ENCODE measurements at places on chromosomes 4 and X. TPM values are rescaled to one million over a fixed set of nuclear protein-coding genes. Genes with fewer than 3 reads are reported as not detected.

DNA sequence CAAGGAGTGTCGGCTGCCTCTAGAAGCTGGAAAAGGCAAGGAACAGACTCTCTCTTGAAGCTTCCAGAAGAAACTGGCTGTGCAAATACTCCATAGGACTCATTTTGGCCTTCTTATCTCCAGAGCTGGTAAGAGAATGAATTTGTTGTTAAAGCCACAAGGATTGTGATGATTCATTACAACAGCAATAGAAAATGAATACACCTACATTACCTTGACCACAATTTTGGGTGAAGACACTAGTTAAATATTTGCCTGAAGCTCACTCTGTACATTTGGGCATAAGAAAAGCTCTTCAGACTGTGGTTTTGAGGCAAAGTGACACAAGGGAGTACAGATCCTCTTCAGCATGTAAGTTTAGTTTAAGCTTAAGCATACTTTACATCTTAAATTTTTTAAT lies 134.5 kb upstream of the TLL1 start:
- DNase-seq = no peak

Gene MAGEA1
- not detected for polyA plus RNA-seq

DNA sequence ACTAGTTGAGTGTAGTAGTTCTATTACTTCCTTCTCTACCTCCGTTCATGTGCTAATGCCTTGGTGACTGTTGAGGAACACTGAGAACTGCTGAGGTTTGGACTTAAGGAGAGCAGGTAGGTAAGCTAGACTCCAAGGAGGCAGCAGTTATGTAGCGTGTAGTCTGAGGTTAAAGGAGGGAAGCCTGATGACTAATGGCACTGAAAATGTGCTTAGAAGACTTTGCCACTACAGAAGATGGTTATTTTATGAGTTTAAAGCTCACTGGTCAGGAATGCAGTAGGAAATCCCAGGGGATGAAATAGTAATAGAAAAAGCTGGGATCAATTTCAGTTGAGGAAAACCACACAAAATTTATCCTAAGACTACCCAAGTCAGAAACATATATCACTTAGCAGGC lies 1077.3 kb downstream of the RAPGEF2 start:
- no peak for DNase-seq

Gene DCLK2
- 213 TPM for polyA plus RNA-seq

DNA sequence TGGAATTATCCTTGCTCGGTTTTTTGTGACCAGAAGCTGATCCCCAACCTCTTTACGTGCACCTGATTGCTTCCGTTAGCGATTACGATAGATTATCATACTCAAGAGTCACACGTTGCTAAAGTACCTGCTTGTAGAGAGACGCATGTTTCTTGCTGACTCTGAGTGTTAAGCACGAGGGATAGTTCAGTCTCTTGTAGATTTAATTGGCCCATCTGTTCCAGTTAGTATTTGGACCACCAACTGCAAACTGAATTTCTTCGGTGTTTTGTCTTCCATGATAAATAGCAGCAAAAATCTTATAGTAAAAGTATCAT lies 516 bp upstream of the COX18 start:
- DNase-seq = no peak

DNA sequence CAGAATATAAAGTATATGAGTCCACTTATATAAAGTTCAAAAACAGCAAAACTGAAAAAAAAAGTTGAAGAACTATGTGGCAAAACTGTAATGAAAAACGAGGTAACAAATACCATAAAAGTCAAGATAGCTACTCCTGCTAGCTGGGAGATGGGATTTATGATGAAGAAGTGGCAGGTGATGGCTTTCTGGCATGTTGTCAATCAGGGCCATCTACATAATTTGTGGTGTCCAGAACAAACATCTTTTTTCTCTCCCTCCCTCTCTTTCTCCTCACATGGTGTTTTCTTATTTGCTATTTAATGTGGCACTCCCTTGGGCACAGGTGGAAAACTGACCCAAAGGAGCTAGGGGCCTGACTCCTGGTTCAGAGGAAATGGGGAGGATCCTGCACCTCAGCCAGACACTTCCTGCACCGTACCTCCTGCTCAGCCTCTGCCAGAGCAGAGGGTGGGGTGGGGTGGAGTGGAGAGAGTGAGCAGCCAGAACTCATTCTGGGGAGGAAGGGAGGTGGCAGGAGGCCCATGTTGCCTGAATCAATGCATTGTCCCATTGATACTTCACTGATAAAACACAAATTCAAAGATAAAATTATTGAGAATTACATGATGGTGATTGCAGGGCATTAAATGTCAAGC lies 5.3 kb upstream of the SAP30 start:
- no peak for DNase-seq

Gene NONO
- 354 TPM for polyA plus RNA-seq

DNA sequence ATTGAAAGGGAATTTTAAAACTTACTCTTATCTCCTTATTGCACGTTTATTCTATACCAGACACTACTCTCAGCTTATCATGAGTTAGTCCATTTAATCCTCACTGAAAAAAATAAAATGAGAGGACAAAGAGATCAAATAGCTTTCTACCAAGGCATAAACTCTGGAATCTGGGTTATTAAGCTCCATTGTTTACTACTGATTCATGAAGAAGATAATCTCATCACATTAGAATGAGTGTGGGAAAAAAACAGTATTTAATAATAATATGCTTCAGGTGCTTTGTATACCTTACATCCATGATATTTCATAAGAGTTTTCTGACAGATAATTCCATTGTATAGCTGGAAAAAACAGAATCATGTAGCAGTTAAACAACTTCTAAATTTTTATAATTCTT lies 1092.6 kb downstream of the TECRL start:
- DNase-seq = no peak

DNA sequence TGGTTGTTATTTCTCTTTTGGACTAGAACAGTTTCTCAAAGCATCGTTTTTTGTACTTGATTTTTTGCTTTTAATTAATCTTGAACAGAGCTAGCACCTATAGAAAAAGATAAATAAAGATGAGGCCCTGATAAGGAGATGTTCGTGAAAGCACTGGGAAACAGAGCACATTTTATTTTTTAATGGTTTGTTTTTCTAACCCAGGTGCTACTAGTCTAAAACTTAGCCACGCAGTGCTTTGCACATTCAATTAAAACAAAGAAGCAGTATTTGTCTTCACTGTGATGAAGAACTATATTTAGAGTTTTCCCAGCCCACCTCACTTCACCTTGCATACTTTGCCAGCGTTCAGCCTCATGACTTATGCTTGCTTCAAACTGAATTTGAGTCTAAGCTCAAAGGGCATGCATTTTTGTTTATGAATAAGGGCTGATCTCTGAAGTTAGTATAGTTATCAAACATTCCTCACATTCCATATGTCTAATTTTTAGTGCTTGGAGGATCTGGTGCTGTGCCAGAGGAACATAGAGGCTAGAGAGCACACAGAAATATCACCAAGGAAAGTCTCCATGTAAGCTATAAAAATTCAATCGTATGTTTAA lies 76.7 kb downstream of the WWC2 start:
- no peak for DNase-seq

GRCh38 chr4:179755322-179755721 lies 2313.1 kb upstream of the AGA start:
- DNase-seq = peak; percentile 8

Gene C4orf50
- 2.6 TPM for polyA plus RNA-seq

GRCh38 chrX:111410590-111411078 lies 1.4 kb downstream of the DCX start:
- no peak for DNase-seq

DNA sequence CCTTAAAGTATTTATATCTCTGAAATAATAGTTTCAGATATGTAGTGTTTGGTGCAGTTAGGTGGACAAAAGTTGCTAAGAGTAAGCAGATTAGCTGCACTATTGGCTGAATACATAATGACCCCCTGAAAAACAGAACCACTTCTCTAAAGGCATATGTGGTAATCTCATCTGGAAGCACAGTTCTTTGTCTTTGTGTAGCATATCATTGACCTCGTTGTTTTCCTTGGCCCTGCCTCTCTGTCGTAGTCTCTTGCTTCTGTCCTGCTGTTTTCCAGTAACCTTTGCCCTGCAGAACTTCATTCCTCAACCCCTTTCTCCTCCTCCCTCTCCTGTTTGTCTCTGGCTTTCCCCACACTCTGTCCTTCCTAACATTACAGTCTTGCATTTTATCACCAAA lies 41.4 kb downstream of the JADE3 start:
- DNase-seq = no peak

DNA sequence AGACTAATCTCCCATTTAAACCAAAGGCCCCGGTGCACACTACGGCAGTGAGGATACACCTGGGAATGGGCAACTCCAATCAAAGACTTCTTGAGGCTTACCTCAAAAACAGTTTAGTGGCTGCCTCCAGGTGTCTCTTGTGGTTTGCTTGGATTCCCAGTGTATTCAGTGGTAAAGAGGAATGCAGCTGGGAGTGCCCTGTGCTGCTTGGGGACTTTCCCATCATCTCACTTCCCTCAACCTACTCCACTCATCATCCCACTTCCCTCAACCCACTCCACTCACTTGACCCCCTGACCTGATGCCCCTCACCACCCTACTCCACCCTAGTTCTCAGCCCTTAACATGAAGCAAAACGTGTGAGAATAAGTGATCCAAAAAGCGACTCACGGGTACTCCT lies 177.3 kb upstream of the ETNPPL start:
- no peak for DNase-seq

Gene SLC6A14
- not detected for polyA plus RNA-seq

Gene OTC
- polyA plus RNA-seq = 0.21 TPM

DNA sequence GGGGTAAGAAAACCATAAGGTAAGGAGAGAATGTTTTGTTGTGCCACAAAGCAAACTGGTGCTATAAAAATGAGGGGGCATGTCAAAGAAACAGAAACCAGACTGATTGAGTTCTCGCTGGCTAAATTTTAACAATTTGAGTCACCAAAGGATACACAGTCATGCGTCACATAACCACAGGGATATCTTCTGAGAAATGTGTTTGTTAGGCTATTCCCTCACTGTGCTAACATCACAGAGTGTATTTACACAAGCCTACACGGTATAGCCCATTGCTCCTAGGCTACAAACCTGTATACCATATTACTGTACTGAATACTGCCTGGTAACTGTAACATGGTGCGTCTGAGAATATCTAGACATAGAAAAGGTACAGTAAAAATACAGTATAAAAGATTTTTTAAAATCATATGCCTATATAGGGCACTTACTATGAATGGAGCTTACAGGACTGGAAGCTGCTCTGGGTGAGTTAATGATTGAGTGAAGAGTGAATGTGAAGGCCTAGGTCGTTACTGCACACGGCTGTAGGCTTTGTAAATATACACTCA lies 50.1 kb downstream of the FBXW7 start:
- no peak for DNase-seq

Gene FDCSP
- polyA plus RNA-seq = not detected

- DNase-seq = no peak
Observed at GRCh38 chrX:11541510-11541909, 124.2 kb downstream of the ARHGAP6 start.

Gene SMR3B
- not detected for polyA plus RNA-seq

- DNase-seq = peak; percentile 34
Observed at GRCh38 chr4:142402156-142402555, 443.9 kb downstream of the INPP4B start.

- DNase-seq = no peak
Observed at GRCh38 chrX:131837325-131837724, 185.8 kb upstream of the STK26 start.

Gene MYOZ2
- 0.32 TPM for polyA plus RNA-seq

DNA sequence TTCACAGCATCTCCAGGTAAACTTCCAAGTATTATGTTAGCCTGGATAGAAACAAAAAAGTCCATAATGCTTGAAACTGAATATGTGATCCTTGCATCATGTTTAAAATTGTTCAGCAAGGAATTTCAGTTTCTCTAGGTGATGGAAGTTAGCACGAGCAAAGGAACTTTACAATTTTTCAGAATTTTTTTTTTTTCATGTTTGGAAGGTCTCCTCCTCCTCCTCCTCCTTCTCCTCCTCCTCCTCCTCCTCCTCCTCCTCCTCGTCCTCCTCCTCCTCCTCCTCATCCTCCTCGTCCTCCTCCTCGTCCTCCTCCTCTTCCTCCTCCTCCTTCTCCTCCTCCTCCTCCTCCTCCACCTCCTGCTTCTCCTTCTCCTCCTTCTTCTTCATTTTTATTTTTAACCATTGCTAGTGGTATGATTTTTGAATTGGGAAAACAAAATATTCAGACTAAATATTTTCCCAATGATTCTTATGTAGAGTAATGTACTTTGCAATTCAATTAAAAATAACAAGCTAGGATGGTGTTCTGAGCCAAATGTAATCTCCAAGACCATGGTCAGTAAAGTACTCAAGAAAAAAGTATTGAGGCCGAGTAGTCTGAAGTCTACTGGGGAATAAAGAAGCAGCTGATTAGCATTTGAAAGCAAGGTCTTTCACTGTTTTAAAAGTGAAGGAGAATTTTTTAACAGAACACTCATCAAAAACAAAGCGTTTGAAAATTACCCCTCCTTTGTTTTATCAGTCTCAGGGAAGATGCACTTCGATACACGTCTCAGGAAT lies 420.9 kb upstream of the ATOH1 start:
- no peak for DNase-seq

Gene MAGEA8
- 0.14 TPM for polyA plus RNA-seq
